ENCODE measurements at places on chromosomes 7 and 10. TPM values are rescaled to one million over a fixed set of nuclear protein-coding genes. Genes with fewer than 3 reads are reported as not detected.

The HTRA1 gene
- 182 TPM for total RNA-seq

The NUTM2E gene
- total RNA-seq, result not detected

- DNase-seq, result no peak
Measured at GRCh38 chr10:69838418-69838817, 36.7 kb downstream of the COL13A1 start.

GRCh38 chr7:26375726-26376174 lies 84.1 kb downstream of the SNX10 start:
- no peak for DNase-seq

GRCh38 chr7:141986923-141987322 lies 8.8 kb upstream of the MGAM start:
- DNase-seq, result no peak

All from tibial nerve (tissue), 4 donors.